ENCODE measurements at places on chromosomes 3 and 15.

DNA sequence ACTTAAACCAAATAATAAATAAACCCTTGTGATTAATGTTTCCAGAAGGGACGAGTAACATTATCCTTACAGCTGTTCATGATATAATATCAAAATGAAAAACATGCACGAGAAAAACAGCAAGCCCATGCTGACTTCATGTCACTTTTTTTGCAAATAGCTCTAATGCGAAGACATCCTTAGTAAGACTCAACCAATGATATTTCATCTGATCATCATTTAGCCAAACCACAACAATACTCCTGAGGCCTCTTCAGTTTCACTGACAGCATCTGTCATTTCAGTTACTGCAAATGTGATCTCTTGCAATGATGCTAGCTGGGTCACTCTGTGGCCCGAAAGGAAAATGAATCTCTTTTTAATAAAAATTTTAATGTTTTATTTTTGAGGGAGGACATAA is 74.0 kb downstream of the POLR2M start:
- no peak for DNase-seq

- no peak for DNase-seq
These were observed 29.9 kb downstream of the MKRN3 start for GRCh38 chr15:23595368-23595767.

DNA sequence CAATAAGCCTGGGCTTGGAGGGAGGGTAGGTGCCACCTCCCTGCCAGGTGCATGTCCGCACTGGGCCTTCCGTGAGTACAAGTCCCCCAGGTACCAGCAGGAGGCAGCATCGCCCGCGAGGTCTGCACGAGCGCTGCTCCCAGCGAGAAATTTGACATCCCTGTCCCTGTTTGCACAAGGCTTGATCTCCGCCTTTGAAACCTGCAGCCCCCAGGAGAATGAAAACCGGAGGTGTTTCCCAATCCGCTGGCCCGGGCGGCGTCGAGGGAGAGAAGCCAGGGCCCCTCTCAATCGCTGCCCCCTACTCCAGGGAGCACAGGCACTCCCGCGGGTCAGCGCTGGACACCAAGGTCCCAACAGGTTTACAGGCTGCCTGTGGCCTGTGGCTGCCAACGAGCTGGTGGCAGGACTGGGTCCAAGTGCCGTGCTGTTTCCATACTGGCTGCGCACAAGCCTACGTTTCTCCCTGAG is 961 bp downstream of the HAPLN3 start:
- peak; percentile 88 for DNase-seq

GRCh38 chr3:133895208-133896001 is at the start of gene RAB6B:
TSS of gene RAB6B (minus strand) at chr3:133895882. CDS start at chr3:133895466, 416 bp downstream.
- peak; percentile 91 for DNase-seq
